ENCODE measurements at places on chromosomes 3 and 15. TPM values are rescaled to one million over a fixed set of nuclear protein-coding genes. Genes with fewer than 3 reads are reported as not detected.
A peak's percentile ranks its signal among the peaks of the same experiment; 100 is the strongest.

Gene ISL2
- not detected for total RNA-seq

DNA sequence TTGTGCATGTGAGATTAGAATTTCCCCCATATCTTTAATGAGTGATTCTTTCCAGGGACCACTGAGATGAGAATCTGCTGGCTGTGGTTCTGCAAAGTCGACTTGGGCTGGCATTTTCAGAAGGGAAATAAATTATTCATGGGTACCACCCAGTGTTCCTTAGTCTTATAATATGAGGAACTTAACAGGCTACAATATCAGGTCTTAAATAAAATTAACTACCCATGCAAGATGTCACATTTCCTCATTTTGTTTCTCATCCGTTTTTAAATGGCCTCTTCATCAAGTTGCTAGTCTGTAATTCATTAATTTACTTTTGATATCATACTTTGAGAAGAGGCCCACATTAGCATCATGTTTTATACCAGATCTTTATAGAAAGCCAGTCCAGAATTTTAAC lies 58.3 kb upstream of the SKOR1 start:
- H3K27ac ChIP-seq = no peak overlapping the region
- H3K4me3 ChIP-seq = no peak overlapping the region
- peaks cover 10% of the 10 kb centered on the region for H3K4me1 ChIP-seq

GRCh38 chr3:142888099-142888480 lies 793 bp downstream of the PCOLCE2 start:
- no peaks in the 10 kb centered on the region for H3K36me3 ChIP-seq
- DNase-seq = peak; percentile 12
- no peak overlapping the region for H3K27ac ChIP-seq
- peaks cover 16% of the 10 kb centered on the region for H3K4me1 ChIP-seq

- no peaks in the 10 kb centered on the region for H3K36me3 ChIP-seq
- DNase-seq = no peak
- H3K4me3 ChIP-seq = no peak overlapping the region
- H3K27ac ChIP-seq = no peak overlapping the region
Observed at GRCh38 chr3:87437765-87438164, 161.4 kb upstream of the POU1F1 start.

Gene ACKR4
- 1.3 TPM for total RNA-seq

- H3K27ac ChIP-seq = no peak overlapping the region
- H3K4me1 ChIP-seq = peaks cover 7% of the 10 kb centered on the region
- DNase-seq = peak; percentile 57
- no peaks in the 10 kb centered on the region for H3K27me3 ChIP-seq
Observed at GRCh38 chr3:143644370-143645089, 203.7 kb downstream of the SLC9A9 start.

DNA sequence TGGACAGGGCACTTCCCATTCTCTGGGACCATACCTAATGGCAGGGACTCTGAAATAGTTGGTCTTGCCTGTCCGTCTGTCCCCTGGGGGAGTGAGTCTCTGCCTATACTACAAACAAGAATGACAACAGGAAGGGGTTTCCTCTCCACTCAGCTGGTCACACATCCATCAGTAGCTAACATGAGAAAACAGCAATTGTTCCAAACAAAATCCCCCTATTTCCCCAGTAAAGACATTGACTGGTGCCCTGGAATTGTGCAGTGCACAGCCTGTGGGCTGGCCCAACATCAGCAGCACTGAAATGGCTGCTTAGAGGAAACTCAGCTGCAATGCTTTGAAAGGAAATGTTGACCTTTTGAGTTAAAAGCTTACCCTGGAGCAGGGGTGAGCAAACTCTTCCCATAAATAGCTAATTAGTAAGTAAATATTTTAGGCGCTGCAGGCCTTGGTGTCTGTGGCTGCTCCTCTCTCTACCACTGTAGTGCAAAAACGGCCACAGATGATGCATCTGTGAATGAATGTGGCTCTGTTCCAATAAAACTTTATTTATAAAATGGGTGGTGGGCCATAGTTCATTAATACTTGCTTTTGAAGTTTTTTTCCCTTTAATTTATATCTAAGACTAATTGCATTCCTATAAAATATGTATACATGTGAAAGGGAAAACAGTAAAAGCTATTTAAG lies 174.3 kb downstream of the KLF13 start:
- H3K27ac ChIP-seq = no peak overlapping the region
- no peaks in the 10 kb centered on the region for H3K4me1 ChIP-seq
- DNase-seq = peak; percentile 2
- H3K27me3 ChIP-seq = no peaks in the 10 kb centered on the region

Gene FOXL2
- total RNA-seq = not detected

Gene PLXNA1
- 13.2 TPM for total RNA-seq

Gene THUMPD3
- total RNA-seq = 16.1 TPM

DNA sequence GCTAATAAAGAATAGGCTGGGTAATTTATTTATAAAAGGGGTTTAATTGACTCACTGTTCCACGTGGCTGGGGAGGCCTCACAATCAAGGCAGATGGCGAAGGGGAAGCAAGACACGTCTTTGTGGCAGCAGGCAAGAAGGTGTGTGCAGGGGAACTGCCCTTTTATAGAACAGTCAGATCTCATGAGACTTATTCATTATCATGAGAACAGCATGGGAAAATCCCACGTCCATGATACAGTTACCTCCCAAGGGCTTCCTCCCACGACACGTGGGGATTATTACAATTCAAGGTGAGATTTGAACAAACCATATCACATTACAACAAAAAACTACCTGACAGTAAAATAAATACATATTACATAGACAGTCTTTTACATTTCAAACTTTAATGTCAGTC lies 414.9 kb downstream of the NAALADL2 start:
- H3K27me3 ChIP-seq = no peaks in the 10 kb centered on the region
- DNase-seq = no peak
- H3K27ac ChIP-seq = no peak overlapping the region
- no peaks in the 10 kb centered on the region for H3K4me1 ChIP-seq
- H3K4me3 ChIP-seq = no peak overlapping the region

- H3K36me3 ChIP-seq = no peaks in the 10 kb centered on the region
- no peaks in the 10 kb centered on the region for H3K27me3 ChIP-seq
- no peak overlapping the region for H3K4me3 ChIP-seq
- DNase-seq = no peak
- no peak overlapping the region for H3K27ac ChIP-seq
Observed at GRCh38 chr15:94749811-94750617, 518.7 kb downstream of the MCTP2 start.

DNA sequence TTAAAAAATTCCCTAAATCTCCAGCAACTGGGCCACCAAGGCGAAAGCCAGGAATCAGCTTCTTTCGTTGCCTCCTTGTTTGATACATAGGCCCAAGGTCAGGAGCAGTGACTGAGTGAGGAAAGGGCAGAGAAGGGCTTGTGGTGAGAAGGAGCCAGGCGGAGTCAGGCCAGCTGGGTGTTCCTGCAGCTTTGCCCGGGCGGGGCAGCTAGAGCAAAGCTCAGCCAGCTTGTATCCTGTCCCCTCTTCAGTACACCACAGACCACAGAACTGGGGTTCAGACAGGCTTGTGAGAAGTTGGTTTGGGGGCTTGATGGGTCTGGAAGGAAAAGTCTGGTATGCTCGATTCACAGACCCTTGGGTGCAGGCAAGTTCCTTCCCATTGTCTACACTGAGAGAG lies 52.6 kb downstream of the CCK start:
- H3K4me3 ChIP-seq = no peak overlapping the region
- no peaks in the 10 kb centered on the region for H3K27me3 ChIP-seq
- H3K4me1 ChIP-seq = no peaks in the 10 kb centered on the region
- no peaks in the 10 kb centered on the region for H3K36me3 ChIP-seq
- H3K27ac ChIP-seq = no peak overlapping the region

Gene CFAP92
- not detected for total RNA-seq
